T-helper 17 cell (primary cell): ENCODE measurements at places on chromosomes 4 and X.

GRCh38 chrX:106802063-106802387 is 448 bp upstream of the TBC1D8B start:
- no peak for DNase-seq

DNA sequence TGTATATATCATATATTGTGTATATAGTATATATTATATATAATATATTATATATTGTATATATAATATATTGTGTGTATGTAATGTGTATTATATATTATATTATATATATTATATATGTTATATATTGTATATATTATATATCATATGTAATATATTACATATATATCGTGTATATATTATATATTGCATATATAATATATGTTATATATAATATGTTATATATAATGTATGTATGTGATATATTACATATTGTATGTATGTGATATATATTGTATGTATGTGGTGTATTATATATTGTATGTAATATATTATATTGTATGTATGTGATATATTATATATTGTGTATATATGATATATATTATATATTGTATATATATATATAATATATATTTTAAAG is 30.5 kb downstream of the RAB40A start:
- DNase-seq = no peak

GRCh38 chrX:119497185-119497584 is 28.9 kb downstream of the SLC25A5 start:
- DNase-seq = no peak

- DNase-seq = no peak
Observed at GRCh38 chrX:19958552-19959486, 32.0 kb downstream of the BCLAF3 start.

GRCh38 chr4:70681704-70682103 is 6.6 kb upstream of the UTP3 start:
- DNase-seq = no peak

GRCh38 chr4:182023469-182023868 is 219.7 kb upstream of the TENM3 start:
- no peak for DNase-seq

DNA sequence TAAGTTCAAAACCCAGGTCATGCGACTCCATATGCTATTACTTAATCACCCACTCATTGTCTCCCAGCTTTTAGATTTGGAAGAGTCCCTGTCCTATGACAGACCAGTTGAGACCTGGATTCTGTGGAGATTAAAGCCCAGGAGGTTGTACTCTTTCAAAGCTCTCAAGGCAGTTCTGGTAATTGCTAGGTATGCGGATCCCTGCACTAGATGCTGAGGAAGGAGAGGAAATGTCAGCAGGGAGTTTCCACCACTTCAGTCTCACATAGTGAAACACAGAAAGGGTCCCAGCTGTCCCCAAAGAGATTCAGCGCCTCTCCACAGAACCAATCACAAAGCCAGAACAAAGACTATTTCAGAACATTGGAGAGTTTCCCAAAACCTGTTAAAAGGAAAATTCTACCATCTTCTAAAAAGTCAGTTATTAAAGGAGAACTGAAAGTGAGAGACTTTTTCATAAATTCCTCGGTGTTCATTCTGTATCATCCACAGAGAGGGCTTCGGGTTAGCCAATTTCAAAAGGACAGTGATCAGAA is 53.4 kb downstream of the IRF2 start:
- DNase-seq = no peak

DNA sequence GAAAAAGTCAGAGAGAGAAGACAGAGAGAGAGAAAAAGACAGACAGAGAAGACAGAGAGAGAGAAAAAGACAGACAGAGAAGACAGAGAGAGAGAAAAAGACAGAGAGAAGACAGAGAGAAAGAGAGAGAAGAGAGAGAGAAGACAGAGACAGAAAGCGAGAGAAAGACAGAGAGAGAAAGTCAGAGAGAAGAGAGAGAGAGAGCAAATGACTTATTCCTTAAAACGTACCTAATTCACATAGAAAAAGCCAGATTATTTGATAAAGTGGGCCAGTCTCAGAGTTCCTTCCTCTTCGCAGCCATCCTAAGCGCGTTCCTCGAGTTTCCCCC is 7.4 kb upstream of the SHOX start:
- no peak for DNase-seq

- DNase-seq = no peak
Observed at GRCh38 chr4:3307060-3307459, 14.2 kb downstream of the RGS12 start.

- DNase-seq = no peak
Observed at GRCh38 chr4:38989487-38989886, 42.7 kb downstream of the TMEM156 start.

- no peak for DNase-seq
Observed at GRCh38 chr4:46933686-46934085, 24.6 kb upstream of the COX7B2 start.

- no peak for DNase-seq
Observed at GRCh38 chr4:67256388-67257043, 288.8 kb downstream of the CENPC start.

GRCh38 chrX:29466456-29466855 is 748.9 kb upstream of the MAGEB2 start:
- DNase-seq = no peak

DNA sequence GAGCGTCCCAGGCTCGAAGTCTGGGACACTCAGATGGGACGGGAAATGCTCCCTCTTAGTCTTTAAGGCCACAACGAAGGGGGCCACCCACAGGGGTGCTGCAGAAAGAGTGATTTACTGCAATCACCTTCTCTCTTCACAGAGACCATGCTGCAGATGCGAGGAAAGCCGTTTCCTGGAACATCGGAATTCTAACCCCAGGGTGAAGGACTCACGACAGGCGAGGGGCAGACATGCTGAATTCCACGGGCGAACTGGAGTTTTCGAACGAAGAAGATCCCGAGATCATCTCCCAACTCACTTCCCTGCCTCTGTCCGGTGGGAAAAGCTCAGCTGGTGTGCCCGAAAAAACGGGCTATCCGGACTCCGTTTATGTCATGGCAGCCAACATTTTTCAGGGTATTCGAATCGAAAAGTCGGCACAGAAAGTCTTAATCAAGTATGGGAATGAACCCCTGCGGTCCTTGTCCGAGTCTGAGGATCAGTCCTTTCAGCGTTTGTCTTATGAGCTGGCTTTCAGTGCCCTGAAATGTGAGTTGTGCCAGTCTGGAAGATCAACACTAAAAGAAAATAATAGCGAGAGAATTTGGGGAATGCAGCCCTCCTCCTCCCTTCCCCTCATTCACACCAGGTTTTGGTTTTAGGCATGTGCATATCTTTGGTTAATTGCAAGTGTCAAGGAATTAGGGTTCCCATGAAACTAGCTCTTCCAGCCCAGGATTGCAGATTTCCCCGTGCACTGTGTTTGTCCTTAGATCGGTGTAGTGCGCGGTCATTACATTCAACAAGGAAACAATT is 905 bp downstream of the NSUN7 start:
- DNase-seq = no peak

- no peak for DNase-seq
Observed at GRCh38 chr4:107978716-107979451, 10.8 kb upstream of the HADH start.

DNA sequence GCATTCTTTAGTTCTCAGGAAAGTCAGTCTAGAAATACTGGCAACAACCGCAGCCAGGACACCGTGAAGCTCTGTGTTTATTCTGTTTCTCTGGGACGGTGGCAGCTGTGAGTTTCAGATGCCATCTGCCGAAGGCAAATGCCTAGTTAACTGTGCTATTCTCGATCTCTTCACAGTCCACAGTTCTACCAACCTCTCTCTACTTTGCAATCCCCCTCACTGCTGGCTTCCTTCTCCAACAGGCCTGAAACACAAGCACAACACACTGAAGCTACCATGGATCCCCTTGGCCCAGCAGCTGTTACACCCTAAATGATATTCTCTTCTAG is 118.8 kb downstream of the ZNF827 start:
- DNase-seq = no peak

GRCh38 chrX:152861116-152861515 is 30.3 kb downstream of the NSDHL start:
- no peak for DNase-seq

- no peak for DNase-seq
Observed at GRCh38 chr4:81164623-81165416, 50.2 kb downstream of the PRKG2 start.

GRCh38 chrX:131262738-131263679 is 26.1 kb downstream of the IGSF1 start:
- DNase-seq = no peak

GRCh38 chrX:30141966-30142365 is 73.4 kb upstream of the MAGEB2 start:
- DNase-seq = no peak

- DNase-seq = no peak
Observed at GRCh38 chrX:40004921-40005291, 92.9 kb downstream of the BCOR start.

DNA sequence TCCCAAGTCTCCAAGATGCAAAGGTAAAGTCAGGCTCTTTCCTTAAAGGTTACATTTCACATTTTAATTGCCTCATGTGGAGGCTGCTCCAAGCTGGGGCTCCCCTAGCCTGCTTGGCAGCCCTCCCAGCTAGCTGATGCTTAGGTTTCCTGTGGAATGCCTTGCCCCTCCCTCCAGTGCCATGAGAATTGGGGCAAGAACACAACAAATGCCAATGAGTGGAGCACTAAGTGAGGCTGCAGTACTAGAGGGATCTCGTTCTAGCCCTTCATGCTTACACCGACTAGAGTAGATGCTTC is 597.7 kb downstream of the MID1IP1 start:
- DNase-seq = no peak

GRCh38 chrX:74408304-74408703 is 13.0 kb upstream of the SLC16A2 start:
- DNase-seq = no peak

DNA sequence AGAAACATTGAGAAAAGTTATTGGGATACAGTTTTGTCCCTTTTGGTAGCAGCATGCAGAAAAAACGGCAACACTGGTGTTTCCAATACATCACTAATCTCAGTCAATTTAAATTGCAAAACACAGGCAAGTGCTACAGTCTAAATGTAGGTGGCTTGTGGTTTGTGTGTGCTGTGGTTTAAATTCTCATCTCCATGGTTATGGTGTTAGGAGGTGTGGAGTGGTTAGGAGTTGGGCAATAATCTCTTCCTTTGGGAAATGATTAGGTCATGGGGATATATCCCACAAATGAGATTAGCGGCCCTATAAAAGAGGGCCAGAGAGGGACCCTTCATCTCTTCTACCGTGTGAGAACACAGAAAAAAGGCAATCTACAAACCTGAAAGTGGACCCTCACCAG is 1344.3 kb downstream of the ADGRL3 start:
- DNase-seq = no peak

DNA sequence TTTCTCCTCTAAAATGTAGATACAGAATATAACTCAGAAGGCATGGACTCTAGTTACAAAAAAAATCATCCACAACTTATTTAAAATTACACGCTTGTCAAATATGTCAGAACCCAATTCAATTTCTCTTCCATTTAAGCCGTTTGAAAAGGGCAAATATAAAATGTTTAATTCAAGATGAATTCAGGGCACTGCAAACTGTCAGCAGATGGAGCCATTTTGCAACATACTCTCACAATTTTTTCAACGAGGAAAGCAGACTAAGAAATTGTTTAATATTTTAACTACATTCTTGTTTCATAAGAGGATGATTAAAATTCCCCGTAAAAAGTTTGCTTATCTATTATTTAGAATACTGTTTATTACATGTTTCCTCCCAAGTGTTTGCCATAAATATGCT is 321.3 kb upstream of the CPXCR1 start:
- DNase-seq = no peak

DNA sequence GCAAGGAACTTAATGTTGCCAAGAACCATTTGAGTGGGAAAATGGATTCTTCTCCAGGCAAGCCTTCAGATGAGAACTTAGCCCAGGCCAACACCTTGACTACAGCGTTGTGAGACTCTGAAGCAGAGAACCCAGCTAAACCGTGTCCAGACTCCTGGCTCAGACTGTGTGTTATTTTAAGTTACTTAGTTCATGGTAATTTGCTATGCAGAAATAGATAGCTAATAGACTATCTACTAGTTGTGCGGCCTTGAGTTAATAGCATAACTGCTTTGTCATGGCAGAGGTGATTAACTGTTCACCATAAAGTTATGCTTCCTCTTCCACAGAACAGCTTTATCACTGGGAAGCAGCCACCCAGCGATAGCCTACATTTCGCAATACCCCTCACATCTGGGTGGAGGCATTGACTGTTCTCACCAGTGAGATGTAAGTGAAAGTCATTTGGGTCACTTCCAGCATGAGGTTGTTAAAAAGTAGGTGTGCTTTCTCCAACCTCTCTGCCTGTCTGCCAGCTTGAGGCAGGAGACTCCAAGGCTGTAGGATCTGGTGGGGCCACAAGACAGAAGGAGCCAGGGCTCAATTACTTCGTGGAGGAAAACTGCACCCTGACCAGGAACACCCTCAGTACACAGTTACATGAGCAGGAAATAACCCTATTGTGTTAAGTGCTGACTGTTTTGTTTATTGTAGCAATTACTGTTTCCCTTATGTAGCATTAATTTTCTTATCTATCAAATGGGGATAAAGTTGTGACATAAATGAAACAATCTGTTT is 94.2 kb downstream of the GPAT3 start:
- DNase-seq = no peak

DNA sequence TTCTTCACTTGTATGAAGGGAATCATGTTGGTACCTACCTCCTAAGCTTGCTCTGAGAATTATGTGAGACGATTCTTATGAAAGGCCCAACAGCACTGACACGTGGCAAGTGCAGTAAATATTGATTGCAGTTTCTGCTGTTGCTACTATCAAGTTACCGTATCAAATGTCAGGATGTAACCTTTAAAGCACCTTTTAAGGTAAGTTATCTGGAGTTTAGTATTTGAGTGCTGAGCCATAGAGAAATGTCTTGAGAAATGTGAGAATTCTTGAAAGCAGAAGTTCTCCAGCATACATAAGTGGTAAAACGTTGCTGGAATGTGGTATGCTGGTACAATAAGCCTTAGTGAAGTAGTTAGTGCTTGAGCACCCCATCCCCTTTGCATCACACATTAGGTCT is 90.4 kb downstream of the PHOX2B start:
- DNase-seq = no peak

DNA sequence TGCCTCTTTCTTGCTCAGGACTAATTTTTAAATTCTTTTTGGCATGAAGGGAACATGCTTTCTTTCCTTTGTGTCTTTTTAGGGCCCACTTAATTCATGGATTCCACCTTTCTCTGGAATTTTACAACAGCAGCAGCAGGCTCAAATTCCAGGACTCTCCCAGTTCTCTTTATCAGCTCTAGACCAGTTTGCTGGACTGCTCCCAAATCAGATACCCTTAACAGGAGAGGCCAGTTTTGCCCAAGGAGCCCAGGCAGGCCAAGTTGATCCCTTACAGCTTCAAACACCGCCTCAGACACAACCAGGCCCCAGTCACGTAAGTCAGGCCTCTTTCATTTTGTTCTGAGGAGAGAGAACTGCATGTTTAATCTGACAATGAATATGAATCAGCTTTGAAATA is 2.3 kb downstream of the ODAM start:
- DNase-seq = no peak

- DNase-seq = no peak
Observed at GRCh38 chr4:182835006-182835740, 82.0 kb downstream of the DCTD start.

GRCh38 chr4:156493858-156494257 is 477.7 kb downstream of the PDGFC start:
- no peak for DNase-seq
